Mesothelial cell of epicardium (in vitro differentiated cells): ENCODE measurements at places on chromosomes 2 and 18. TPM values are rescaled to one million over a fixed set of nuclear protein-coding genes. Genes with fewer than 3 reads are reported as not detected.

REG3A gene
- not detected in 3 replicates for total RNA-seq

DNA sequence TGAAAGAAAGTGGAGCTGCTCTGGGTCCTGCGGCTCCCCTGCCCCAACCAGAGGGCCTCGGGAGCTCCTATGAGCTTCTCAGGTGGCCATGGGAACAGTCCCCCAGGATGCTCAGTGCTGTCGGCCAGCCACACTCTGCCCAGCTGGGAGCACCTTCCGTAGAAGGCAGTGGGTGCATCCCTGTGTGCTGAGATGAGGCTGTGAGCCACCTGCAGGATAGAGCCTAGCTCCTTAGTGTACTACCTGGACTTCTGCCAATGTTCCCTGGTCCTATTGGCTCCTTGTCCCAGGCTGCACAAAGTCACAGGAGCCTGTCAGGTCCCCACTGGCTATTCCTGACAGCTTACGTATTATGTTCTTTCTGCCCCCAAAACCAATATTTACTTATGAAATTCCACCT lies 16.1 kb downstream of the PRELID3A start:
- DNase-seq = no peak

- no peak for DNase-seq
Observed at GRCh38 chr18:79890674-79891073, 60.8 kb downstream of the SLC66A2 start.

- DNase-seq = no peak
Observed at GRCh38 chr18:72201032-72201431, 343.1 kb downstream of the CBLN2 start.

DNA sequence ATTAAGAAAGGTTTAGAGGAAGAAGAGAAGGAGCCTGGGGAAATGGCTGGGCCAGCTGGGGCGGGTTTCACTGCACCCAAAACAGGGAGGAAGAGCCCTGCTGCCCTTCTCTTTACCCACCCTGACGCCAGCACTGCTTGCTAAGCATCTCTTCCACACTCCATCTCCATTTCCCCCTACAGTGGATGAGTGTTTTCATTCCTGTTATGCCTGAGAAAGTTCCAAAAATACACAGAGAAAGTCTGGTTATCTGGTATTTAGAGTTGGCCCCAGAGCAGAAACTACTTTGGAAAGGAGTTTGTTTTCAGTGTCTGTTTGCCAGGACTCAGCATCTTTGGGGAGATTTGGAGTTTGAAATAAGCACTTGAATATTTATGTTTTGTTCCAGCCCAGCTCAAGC lies 451.0 kb downstream of the SLC4A3 start:
- DNase-seq = no peak

DNA sequence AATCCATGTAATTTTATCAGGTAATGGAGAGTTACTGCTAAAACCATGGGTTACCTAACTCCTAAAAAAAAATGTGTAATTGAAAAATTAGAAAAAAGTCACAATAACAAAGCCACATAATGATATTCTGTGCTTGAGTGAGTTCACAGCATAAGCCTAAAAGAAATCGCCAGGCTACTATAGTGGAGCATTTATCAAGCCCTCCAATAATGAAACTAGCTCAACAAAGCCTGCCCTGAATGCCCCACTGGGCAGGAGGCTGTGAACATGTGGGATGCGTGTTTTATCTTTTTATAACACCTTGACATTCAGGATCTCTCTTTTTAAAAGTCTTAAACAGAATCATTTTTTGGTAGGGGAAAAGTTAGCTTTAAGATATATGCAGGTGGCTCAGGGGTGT lies 86.3 kb downstream of the KCTD18 start:
- no peak for DNase-seq
